ENCODE measurements at places on chromosomes 5 and 9.

DNA sequence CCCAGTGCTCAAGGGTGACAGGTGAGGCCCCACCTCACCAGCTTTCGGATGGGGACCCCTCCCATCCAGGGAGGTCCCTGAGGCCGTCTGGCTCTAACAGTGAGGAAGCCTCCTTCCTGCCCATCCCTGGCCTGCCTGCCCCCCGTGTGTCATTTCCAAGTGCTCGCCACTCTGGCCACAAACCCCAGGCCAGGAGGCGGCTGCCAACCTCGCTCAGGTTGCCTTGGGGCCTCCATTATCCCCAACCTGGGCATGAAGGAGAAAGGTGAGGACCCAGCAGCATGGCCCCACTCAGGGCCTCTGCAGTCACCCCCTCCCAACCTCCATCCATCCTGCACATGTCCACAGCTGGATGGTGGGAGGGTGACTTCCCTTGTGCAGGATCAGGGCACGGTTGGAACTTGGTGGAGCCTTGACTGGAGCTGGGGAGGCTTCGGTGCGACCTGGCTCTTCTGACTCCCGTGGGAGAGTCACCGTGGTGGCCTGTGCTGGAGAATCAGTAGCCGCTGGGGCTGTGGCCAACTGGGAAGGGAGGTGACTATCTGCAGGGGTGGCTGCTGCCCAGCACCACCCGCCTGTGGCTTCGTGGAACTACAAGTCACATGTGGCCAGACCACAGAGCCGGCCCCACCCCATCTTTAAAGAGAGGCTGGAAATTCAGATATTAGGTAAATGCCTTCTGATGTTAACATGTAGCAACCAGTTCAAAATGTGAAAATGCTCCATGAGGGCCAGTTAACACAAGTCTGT, 37.5 kb upstream of the GFPT2 start:
- no peak for DNase-seq

- DNase-seq, result no peak
These were observed 64.4 kb upstream of the EIF4EBP3 start for GRCh38 chr5:140483055-140483454.

GRCh38 chr9:109821711-109822110, 41.7 kb downstream of the PALM2AKAP2 start:
- no peak for DNase-seq

- DNase-seq, result no peak
These were observed 81.3 kb upstream of the COX7C start for GRCh38 chr5:86536396-86536795.

DNA sequence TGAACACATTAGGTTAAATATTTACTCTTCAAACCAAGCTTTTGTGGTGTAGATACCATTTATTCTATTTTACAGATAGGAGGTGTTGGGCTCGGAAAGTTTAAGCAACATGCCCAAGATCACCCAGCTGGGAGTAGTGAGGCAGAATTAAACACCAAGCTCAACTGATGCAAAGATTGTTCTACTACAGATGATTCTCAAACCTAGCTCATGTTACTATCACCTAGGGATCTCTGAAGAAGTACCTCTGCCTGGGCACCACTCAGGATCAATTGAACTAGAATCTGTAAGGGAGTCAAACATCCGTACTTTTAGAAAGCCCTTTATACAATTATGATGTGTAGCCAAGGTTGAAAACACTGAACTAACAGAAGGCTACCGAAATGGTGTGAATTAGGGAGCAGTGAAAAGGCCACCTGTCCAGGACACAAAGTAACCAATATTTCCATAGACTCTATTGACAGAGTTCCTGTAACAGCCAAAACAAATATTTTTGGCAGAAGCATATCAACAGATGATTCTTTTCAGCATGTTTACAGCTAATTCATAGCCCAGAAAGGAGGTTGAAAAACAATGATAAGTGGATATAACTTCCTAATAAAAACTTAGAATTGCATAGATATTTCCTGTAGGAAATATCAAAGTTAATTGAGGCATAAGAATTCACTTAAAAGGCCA, 158.5 kb upstream of the PTGER4 start:
- no peak for DNase-seq

- no peak for DNase-seq
These were observed 580.9 kb upstream of the WWC1 start for GRCh38 chr5:167710444-167711073.

DNA sequence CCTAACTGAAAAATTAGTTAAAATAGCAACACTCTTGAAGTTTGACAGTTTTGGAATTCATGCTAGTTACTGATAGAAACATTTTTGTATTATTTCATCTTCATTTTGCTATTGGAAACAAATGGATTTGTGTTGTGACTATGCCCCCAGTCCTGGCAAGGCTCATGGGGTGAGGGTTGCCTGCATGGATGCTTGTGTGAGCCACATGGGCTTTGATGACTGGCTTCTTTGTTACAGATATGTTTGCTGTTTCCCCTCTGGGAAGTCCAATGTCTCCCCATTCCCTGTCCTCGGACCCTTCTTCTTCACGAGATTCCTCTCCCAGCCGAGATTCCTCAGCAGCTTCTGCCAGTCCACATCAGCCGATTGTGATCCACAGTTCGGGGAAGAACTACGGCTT, 44.2 kb downstream of the CD180 start:
- no peak for DNase-seq

DNA sequence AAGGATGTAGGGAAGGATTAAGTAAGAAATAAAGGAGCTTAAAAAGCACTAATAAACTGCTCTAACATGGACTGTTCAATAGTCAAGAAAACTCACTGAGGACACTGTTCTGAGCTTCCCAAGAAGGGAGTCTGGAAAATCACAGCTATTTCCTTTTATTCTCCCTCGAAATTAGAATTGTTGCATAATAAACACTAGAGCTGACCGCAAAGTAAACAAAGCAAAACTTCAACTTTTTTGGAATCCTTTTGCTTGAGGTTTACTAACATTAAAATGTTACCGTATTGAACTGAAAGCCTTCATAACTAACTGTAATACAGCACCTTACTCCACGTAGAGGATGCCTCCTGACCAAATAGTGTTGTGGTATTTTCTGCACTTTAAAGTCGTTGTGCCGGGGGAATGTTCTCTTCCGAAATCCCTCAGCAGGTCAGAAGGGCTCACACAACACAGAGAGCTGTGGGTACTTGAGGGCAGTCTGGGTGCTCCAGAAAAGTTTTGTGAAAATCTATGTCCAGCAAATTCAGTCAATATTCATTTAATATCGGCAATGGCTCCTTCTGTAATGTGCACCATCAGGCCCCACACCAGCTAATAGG, 59.2 kb downstream of the TTLL11 start:
- DNase-seq, result no peak

DNA sequence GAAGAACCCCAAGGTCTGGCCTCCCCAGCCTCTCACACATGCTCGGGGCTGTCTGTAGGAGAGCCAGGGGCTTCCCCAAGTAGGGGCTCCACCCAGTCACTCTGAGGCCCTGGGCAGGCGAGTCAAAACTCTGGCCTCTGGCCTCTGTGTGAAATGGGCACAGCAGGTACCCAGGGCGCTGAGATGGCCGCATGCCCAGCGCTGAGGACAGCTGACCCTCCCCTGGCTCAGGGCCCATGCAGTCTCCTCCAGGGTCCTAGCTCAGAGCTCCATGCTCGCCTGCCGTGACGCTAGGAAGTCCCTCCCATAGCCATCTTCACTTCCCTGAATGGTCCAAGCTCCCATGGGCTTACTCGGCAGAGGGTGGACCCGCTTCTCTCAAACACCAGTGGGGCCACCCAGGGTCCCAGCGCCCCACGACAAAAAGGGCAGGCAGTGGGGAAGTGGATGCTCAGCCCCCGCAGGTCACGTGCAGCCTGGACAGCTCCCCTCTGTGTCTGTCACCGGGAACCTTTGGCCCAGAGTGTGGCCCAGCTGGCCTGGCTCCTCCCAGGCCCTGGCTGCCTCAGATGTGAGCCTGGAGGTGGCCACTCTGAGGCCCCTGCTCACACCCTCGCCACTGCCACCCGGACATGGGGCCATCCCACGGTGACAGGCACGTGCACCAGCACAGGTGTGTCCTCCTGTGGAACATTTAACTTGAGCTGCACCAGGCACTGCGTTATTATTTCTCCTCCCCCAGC, 12.2 kb upstream of the VAV2 start:
- DNase-seq, result no peak

DNA sequence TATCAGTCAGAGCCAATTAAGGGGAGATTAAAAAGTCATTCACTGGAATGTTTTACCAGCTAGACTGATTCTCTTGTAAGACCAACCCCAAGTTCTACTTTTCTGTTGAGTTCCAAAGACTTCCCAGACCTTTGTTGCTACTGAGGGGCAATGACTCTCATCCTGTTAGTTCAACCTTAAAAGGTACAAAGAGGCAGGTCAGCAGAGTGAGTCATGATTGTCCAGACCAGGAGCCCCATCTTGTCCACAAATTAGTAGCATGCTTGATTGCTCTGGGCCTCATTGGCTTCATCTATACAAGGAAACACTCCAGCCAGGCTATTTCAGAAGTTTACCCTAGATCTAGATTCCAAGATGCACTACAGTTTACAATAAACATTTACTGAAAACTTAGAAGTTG, 79.9 kb upstream of the IL7R start:
- DNase-seq, result no peak

DNA sequence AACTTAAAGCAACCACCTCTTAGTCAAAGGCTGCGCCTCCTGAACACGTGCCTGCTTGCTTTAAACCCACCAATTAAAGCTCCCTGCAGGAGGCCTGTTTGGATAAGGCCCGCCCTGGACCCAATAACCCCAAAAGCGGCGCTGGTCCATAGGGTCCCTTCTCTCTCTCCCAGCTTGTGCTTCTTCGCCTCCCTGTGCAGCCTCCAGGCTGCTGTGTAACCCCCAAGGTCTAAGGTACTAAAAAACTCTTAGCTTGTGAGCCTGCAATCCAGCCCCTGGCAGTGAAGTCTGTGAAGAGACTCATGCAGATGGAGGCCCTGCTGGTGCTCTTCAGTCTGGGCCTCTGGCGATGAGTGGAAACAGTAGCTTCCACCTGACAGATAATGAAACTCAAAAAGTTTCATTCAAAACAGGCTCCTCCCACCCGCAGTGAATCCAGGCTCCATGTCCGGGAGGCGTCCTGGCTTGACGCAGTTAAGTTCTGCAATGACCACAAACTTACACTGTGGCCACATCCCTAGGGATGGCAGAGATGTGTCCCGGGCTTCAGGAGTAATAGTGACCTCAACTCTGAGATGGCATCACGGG, 97.3 kb downstream of the PRRT1B start:
- DNase-seq, result no peak

GRCh38 chr9:86257391-86257790, 2.1 kb downstream of the C9orf153 start:
- no peak for DNase-seq

DNA sequence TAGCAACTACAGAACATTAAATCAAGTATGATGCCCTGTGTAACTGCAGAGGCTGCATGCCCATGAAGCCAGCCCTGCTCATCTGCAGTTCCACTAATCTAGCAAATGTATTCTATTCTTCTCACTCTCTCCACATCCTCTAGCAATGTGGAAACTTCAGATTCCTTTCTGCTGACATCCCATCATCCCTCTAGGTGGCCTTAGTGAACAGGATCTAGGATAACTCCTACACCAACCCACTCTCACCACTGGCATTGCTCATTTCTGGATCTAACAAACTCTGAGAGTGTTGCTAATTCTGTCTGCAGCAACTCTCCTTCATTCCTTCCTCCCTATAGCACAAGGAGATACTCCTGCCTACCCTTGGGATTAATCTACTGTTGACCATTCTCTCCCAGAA, 80.8 kb downstream of the FAM81B start:
- peak; percentile 33 for DNase-seq

GRCh38 chr5:173771725-173772383, 116.3 kb upstream of the CPEB4 start:
- no peak for DNase-seq

DNA sequence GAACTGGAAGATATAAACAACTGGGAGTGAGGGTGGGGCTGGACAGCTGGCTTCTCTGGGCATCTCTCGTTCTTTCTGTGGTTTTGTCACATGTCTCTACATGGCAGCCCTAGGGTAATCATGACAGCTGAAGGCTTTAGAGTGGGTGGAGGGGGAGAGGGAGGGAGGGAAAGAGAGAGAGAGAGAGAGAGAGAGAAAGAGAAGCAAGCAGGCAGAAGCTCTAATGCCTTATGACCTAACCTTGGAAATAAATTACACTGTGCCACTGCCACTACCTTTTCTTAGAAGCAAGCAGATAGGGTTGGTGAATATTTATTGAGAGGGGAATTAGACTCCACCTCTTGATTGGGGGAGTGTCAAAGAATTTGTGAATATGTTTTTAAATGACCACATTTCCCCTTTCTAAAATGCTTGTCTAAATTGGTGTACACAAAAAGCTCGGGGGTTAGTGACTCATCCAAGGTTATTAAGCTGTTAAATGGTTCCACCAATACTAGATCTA, 2.6 kb upstream of the DAPK1 start:
- DNase-seq, result no peak

DNA sequence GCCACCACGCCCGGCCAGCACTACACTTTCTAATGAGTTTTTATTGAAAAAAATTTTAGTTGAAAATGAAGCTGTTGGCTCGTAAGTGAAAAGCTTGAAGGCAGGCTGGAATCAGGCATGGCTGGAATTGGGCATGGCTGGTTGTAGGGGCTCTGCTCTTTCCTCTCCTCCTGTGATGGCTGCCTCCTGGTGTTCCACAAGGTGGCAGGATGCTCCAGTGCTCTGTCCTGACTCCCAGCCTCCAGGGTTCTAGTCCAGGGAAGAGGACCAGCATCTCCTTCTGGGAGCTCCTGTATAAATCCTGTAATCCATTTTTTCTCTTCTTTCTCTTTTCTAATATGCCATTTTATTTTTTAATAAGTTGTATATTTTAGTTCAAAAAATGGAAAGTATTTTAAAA, 57.2 kb upstream of the DHFR start:
- DNase-seq, result peak; percentile 19

GRCh38 chr9:114372921-114373448, 14.8 kb downstream of the AKNA start:
- DNase-seq, result no peak

GRCh38 chr9:138007918-138008841, 130.6 kb downstream of the CACNA1B start:
- no peak for DNase-seq

DNA sequence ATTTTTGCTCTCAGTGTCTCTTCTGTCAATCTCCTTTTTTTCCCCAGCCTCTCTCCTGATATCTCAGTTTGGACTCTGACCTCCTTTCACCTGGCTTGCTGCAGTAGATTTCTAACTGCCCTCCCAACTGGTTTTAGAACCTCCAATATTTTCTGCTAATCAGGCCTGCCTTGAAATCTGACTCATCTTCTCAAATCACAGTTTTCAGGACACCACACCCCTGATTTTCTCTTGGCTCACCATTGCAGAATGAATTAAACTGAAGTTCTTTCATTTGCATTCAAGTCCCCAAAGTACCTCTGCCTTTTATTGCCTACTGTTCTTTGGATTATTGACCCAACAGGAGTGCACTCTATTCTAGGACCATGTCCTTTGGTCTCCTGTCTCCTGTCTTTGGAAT, 310.4 kb upstream of the TRPC7 start:
- no peak for DNase-seq

GRCh38 chr5:883475-884181, 9.0 kb downstream of the BRD9 start:
- no peak for DNase-seq

GRCh38 chr9:18939943-18940342, 93.1 kb downstream of the SAXO1 start:
- no peak for DNase-seq

GRCh38 chr9:38112049-38112448, 43.0 kb upstream of the SHB start:
- no peak for DNase-seq

GRCh38 chr5:178068293-178068692, 45.0 kb upstream of the N4BP3 start:
- no peak for DNase-seq

Measured in SW 1271 (cell line).